Stimulated activated CD4-positive, alpha-beta T cell treated with anti-CD3 and anti-CD28 coated beads, TNF-alpha, amount 100 ng/mL, for 48 hours (primary cell): ENCODE measurements at places on chromosomes 2 and 18.
A peak's percentile ranks its signal among the peaks of the same experiment; 100 is the strongest.

DNA sequence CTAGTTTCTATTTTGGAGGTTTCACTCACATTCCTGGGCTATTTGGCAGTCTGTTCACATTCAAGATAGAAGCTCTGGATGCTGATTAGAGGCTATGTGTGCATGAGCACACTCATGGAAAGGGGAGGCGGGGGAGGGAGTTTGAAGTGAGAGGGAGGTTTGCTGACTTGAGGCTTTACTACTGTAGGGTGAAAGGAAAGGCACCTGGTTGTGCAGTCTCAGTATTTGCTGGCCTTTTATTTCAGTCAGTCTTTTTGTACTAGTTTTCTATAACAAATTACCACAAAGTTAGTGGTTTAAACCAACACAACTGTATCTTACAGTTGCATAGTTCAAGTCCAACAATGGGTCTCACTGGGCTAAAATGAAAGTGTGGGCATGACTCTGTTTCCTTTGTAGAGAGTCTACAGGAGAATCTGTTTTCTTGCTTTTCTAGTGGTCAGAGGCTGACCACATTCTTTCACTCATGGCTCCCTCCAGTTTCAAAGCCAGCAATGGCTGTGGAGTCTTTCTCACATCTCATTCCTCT, 47.7 kb upstream of the NR4A2 start:
- no peak for DNase-seq

- DNase-seq: no peak
These were observed 15.5 kb upstream of the NFU1 start for GRCh38 chr2:69452687-69453086.

GRCh38 chr2:208466920-208467298, 60.3 kb downstream of the PTH2R start:
- DNase-seq: no peak

DNA sequence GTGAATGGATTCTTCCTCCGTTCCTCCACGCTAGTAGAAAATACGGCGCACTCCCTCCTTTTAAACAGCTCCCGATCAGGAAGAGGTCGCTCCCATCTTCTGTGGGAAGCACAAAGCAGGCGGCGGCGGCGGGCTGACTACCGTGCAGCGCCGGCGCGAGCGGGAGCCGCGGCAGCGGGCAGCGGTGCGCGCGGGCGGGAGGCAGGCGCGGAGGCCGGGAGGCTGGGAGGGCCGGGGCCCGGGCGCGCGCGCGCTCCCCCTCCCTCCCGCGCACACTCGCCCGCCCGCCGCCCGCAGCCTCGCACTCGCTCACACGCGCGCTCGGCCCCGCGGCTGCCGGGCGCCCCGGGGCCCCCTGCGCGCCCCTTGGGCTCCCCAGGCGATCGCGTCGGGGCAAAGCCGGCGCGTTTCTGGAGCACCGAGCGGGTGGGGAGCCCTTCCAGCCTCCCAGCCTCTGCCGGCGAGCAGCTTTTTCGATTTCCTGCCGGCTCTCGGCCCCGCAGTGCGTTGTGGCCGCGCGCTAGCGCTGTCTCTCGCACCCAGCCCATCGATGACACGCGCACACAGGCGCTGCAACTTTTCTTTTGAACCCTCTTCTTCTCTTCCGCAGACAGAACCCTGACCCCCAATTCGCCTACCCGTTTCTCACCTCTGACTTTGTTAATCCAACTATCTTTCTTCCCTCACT, at the start of gene SLC8A1:
Gene SLC8A1 (minus strand): TSS at position 173 of the 688 bp plus-strand sequence.
- DNase-seq: no peak

- DNase-seq: no peak
These were observed 83.0 kb upstream of the HS6ST1 start for GRCh38 chr2:128401680-128402079.

GRCh38 chr2:8096484-8096883, 585.4 kb upstream of the ID2 start:
- no peak for DNase-seq

DNA sequence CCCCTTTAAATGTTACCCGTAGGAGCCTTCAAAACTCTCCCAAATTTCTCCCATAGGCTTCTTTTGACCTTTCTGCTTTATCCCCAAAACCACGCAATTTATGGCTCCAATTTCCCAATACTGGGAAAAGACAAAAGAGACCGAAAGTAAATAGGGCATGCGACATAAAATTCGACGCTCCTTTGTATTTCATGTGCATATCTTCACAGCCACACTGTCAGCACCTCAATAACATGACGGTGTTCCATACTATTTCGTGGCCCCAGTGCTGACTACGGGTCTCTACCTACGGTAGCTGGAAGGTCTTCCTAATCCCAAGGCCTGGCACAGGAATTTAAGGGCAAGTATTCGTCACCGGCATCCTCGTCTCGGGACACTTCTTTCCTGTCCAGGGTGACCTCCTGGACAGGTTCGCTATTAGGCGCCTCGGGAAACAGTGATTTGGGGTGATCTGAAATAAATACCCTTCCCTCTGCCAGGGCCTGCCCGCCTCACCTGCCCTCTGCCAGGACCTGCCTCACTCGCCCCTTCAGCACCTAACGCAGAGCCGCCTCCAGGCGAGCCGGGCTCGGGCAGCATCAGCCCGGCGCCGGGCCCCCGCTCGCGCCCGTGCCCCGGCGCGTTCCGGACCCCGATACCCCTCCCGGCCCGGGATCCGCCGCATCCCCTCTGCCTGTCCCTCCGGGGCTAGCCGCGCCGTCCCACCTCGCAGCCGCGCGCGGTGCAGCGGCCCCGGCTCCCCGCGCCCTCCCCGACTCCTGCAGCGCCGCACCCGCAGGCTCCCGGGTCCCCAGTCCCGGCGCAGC, 680 bp downstream of the DTNB start:
- DNase-seq: peak; percentile 36

DNA sequence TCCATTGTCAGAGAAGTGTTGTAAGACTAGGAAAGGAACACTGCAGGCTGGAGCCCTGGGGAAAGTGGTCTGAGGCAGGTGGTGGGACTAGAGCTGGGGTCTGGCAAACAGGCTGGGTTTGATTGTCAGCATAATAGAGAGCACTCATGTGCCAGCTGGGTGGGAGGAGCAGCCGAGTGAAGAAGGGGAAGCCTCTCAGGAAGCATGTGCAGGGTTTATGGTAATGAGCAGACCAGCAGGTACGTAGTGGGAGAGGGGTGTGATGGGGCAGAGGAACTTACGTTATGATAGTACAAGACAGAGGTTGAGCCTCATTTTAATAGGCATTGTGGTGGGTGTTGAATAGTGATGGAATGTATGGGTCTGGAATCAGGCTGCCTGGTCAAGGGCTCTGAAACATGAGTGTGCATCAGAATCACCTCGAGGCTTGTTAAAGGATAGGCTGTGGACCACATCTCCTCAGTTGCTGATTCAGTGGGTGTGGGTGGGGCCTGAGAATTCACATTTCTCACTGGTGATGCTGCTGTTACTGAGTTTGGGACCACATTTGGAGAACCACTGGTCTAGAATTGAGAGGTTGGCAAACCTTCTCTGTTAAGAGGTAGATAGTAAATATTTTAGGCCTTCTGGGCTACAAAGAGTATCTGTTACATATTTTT, 1.7 kb upstream of the MGAT5 start:
- peak; percentile 42 for DNase-seq

GRCh38 chr2:84539729-84540128, 23.4 kb downstream of the DNAH6 start:
- DNase-seq: no peak

GRCh38 chr2:217551252-217551899, 451.4 kb downstream of the TNS1 start:
- no peak for DNase-seq

DNA sequence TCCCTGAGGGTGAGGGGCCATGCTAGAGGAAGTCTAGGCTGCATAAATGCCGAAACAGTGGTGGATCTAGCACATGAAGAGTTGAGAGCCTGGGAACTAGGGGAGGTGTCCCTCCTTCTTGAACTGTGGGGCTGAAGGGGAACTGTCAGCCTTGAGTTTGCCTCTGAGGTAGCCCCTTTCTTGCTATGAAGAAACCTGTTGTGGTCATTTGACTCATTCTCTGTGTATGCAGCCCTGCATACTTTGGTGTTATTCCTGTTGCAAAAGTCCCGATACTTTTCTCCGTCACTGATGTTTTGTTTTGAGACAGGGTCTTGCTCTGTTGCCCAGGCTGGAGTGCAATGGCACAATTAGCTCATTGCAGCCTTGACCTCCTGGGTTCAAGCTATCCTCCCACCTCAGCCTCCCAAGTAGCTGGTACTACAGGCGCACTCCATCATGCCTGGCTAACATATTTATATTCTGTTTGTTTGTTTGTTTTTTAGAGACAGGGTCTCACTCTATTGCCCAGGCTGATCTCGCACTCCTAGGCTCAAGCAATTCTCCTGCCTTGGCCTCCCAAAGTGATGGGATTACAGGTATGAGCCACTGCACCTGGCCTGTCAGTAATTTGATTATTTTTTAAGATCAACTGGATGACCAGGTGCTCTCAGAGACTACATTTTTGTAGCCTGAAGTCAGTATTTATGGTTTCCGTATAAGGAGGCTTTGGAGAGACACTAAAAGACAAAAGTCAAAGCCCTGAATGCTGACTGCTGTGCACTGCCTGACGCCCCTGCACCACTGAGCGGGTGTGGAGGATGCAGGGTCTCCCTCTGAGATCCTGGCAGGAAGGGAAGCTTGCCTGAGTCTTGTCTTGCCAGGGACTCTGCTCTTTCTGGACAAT, 126.0 kb upstream of the MSH6 start:
- no peak for DNase-seq

GRCh38 chr2:9613291-9613690, 17.5 kb downstream of the YWHAQ start:
- DNase-seq: no peak

DNA sequence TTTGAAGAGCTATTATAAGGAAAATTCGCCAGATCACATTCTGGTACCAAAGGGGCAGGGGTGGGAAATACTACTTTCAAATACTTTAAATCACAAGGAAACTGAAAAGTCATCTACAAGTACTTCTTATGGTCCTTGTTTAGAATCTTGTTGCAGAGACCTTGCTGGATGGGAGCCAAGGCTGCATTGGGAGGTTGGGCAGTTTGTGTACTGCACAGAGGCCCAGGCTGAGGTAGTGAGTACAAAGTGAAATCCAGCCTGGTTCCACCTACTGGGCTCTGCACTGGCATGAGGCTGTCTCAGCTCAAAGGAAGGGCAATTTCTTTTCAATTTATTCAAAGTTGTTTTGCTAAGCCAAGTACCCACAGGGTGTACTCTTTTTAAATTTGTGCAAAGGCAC, 140.3 kb upstream of the DLX2 start:
- DNase-seq: no peak

DNA sequence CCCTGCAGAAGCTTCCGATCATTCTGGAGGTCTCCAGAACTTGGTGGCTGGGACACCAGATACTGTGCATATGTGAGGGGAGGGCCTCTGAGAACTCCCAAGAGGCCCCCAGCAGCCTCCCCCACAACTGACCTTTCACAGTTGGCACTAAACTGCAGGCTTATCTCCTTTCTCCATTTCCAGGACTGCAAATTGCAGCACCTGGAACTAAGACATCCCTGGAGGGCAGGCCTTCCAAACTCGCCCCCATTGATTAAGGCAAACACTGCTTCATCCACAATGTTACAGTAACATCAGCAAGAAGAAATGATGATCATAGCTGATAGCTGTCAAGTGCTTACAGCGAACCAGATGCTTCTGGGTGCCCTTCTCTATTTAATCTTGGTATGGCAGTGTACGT, 67.9 kb downstream of the TGOLN2 start:
- no peak for DNase-seq

GRCh38 chr18:50602466-50602865, 42.6 kb downstream of the MAPK4 start:
- DNase-seq: no peak

- DNase-seq: no peak
These were observed 92.7 kb upstream of the ST6GAL2 start for GRCh38 chr2:106978647-106979046.

DNA sequence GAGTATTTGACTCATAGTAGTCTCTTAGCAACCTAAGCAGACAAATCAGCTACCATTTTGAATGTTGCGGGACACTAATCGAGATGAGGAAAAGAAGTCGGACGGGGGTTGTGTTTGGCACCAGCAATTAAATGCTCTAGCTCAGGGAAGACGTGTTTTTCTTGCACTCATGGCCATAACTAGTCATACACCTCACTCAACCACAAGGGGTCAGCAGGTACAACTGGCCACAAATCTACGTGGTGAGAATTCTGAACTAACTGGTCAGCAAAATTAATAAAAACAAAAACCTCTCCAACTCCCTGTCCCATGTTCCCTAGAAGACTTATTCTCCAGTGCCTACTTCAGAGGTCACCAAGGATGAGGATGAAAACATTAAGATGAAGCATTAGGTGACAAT, 1467.8 kb downstream of the DPP10 start:
- no peak for DNase-seq

GRCh38 chr2:84704505-84705244, 176.2 kb downstream of the TRABD2A start:
- DNase-seq: no peak

DNA sequence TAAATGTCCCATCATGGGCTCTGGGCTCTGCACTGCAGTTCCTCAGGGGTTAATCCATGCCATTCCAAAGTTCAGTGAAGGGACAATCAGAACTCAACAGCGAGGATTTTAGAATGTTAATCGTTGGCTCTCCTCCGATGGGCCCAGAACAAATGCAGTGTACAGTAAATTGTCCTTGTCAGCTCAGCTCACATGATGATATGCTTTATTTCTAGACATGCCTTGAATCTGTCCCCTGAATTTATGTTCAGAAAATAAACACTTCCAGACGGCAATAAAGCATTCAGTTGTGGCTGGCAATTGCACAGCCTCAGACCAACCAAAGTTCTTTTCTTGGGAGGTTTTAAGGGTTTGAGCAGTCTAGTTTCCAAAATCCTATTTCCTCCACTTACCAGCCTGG, 981.2 kb downstream of the BCL11A start:
- no peak for DNase-seq

- DNase-seq: no peak
These were observed 455 bp downstream of the PREPL start for GRCh38 chr2:44360749-44361329.

- DNase-seq: no peak
These were observed 267.7 kb downstream of the NBAS start for GRCh38 chr2:15293262-15293937.

GRCh38 chr2:71719520-71720282, 266.3 kb downstream of the DYSF start:
- DNase-seq: no peak

GRCh38 chr18:10076502-10077030, 162.8 kb downstream of the VAPA start:
- no peak for DNase-seq
